OCI-LY7 (cell line): ENCODE measurements at places on chromosomes 16 and 17. TPM values are rescaled to one million over a fixed set of nuclear protein-coding genes. Genes with fewer than 3 reads are reported as not detected.

DNA sequence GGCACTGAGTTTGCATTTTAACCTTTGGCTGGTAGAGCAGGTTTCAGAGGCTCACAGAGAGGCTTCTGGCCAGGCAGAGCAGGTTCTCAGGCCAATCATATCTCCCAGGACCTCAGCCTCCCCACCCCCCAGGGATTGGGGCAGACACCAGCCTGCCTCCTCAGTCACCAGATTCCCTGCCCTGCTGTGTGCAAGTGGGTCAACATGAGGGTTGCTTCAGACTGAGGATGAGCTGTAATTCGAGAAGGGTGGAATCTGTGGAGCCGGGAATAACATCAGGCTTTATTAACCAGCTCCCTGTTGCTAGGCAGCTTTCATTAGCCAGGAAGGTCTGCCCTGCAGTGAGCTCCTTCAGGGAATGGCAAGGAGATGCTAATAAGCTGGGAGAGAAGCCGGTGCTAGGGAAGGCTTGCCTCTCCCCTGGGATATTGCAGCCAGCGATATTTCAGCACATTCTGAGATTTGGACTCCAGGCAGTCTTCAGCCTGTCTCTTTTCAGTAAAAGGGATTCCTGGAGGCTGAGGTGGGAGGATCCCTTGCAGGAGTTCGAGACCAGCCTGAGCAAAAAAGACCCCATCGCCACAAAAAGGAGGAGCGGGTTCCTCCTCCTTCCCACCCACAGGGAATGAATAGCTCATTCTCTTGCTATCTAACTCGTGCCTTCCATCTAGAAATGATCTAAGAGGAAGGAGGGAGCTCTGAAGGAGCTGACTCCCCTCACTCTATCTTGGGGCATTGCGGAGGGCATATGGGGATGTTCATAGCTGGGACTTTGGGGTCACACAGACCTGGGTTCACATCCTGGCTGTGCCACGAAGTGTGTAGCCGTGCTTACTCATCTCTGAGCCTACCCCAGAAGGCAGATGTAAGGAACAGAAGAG lies 10.7 kb downstream of the SGSM2 start:
- DNase-seq, result no peak

- DNase-seq, result no peak
Measured at GRCh38 chr16:15452246-15452855, 18.0 kb downstream of the BMERB1 start.

GRCh38 chr16:70691223-70692129 lies 5.6 kb upstream of the MTSS2 start:
- DNase-seq, result no peak

DNA sequence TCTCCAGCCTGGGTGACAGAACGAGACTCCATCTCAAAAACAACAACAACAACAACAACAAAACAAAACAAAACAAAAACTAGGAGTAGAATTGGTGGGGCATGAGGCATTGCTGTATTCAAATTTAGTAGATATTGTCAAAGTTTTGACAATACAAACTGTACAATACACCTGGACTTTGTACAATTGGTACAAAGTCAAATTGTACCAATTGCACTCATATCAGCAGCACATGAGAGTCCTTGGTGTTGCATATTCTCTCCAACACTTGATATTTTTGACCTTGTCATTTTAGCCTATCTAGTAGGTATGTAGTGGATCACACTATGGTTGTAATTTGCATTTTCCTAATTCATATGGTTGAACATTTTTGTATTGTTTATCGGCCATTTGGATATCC lies 14.3 kb upstream of the ATF7IP2 start:
- no peak for DNase-seq

The SDK2 gene
- 0.22 and 0.32 TPM in 2 replicates for total RNA-seq

The HEXIM2 gene
- 9.7 and 11.1 TPM in 2 replicates for total RNA-seq

DNA sequence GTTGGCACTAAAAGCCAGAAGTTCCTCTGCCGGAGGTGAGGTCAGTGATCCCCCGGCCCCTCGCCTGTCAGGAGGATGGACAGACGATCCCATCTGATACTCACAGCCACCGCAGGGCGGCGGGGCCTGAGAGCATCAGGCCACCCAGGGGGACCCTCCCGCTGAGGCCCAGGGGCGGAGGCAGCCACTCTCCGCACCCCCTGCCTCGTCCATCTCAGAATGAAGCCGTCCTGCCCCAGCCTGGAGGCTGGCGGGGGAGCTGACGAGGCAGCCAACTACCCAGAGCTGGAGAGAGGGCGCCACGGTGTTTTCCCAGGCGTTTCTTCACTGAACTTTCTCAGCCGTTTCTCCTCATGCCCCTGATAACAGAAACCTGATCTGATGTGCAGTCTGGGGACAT lies 22.6 kb downstream of the TPSD1 start:
- DNase-seq, result no peak

- no peak for DNase-seq
Measured at GRCh38 chr17:19943026-19943425, 34.6 kb downstream of the AKAP10 start.

GRCh38 chr16:23607726-23608125 lies 11.6 kb upstream of the NDUFAB1 start:
- DNase-seq, result no peak

DNA sequence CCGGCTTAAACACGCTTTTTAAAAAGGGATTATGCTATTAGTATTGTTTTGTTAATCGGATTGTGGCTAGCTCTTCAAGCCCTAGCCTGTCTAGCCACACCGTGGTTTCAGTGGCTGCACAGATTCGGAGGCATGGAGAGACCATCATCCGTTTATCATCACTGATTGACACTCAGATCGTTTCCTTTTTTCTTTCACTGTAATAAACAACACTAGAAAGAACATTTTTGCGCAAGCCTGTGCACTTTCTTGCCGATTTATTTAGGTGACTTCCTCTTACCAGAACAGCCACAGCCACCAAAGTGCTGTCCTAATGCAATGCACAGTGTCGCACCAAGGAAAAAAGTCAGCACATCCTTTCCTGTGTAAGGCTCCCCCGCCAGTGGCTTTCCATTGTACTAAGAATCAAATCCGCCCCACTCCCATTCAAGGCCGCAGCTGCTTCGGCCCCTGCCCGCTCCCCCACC lies 78.2 kb downstream of the CRISPLD2 start:
- peak; percentile 44 for DNase-seq

- DNase-seq, result no peak
Measured at GRCh38 chr16:1870365-1871082, 1.4 kb downstream of the MEIOB start.

The CD300C gene
- not detected in 2 replicates for total RNA-seq

The CACNB1 gene
- total RNA-seq, result 30.9 and 35.5 TPM in 2 replicates

DNA sequence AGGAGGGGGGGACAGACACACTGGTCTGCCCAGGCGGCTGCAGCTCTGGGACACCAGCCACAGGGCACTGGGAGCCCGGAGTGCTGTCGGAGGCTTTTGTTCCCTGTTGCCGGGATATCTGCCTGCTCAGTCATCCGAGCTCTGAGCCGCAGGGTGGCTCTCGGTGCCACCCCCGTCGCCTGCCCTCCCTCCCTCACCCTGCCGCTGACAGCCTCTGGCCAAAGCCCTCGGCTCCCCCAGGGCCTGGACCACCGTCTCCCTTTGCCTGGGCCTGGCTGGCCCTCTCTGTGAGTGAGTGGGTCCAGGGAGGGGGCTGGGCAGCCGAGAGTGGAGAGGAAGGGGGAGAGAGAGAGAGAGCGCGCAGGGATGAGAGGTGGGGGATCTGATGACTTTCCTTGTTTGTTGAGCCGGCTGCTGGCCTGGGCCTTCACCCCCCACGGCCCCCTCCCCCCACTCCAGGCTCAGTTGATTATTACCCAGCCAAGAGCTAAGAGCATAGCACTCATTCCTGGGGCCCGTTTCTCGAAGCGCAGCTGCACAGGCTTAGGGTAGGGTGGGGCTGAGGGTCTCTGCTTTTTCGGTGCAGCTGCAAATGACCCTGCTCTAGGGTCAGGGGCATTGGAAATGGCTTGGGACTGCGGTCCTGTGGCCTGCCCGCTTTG lies 2.7 kb downstream of the FOXJ1 start:
- no peak for DNase-seq

The ABCC6 gene
- not detected in 2 replicates for total RNA-seq

DNA sequence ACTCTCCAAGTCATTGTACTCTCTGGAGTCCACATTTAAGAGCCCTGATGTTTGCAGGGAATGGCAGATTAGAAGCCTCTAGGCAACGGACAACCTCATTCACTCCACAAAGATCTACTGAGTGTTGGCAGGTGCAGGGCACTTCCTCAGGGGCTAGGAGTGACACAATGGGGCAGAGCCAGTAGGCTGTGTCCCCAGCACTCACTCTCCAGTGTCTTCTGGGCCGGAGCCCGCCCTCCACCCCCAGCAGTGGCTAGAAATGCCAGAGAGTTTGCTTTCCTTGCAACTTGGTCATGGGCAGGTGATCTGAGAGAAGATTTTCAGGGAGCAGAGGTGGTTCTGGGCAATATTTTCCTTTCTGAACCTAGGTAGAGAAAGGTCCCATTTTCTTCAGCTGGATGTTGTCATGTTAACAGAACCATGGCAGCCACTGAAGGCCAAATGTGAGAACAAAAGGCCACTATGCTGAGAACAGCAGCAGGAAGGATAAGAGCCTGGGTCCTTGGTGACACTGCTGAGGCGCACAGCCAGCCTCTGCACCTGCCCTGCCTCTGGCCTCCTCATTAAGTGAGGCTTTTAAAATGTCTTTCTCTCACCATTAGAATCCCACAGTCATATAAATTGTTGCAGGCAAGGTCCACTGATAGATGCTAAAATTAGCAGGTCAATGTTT lies 96.2 kb downstream of the USP31 start:
- no peak for DNase-seq

The AURKB gene
- 310 and 323 TPM in 2 replicates for total RNA-seq

The NMT1 gene
- total RNA-seq, result 126 and 134 TPM in 2 replicates

- peak; percentile 66 for DNase-seq
Measured at GRCh38 chr16:51982715-51983680, 563.9 kb downstream of the TOX3 start.

DNA sequence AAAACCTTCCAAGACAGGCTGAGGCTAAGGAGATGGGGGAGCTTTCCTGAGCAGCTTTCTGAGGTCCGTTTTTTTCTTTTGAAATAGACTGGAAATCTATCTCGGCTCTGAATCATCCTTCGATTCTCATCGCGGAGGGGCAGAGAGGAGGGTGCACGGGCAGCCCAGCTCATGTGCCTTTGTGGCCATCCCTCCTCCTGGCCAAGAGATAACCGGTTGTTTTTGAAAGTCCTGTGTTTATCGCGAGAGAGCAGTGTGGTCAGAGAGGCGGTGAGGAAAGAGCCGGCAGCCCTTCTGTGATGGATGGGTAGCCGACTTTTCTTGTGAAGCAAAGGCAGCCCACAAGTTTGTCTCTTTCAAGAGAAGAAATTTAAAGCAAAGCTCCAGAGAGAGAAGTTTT lies 191.6 kb downstream of the CCDC182 start:
- DNase-seq, result no peak

GRCh38 chr16:6482696-6483468 lies 849.8 kb upstream of the RBFOX1 start:
- DNase-seq, result no peak

GRCh38 chr16:23785842-23786241 lies 31.0 kb downstream of the CHP2 start:
- DNase-seq, result no peak

DNA sequence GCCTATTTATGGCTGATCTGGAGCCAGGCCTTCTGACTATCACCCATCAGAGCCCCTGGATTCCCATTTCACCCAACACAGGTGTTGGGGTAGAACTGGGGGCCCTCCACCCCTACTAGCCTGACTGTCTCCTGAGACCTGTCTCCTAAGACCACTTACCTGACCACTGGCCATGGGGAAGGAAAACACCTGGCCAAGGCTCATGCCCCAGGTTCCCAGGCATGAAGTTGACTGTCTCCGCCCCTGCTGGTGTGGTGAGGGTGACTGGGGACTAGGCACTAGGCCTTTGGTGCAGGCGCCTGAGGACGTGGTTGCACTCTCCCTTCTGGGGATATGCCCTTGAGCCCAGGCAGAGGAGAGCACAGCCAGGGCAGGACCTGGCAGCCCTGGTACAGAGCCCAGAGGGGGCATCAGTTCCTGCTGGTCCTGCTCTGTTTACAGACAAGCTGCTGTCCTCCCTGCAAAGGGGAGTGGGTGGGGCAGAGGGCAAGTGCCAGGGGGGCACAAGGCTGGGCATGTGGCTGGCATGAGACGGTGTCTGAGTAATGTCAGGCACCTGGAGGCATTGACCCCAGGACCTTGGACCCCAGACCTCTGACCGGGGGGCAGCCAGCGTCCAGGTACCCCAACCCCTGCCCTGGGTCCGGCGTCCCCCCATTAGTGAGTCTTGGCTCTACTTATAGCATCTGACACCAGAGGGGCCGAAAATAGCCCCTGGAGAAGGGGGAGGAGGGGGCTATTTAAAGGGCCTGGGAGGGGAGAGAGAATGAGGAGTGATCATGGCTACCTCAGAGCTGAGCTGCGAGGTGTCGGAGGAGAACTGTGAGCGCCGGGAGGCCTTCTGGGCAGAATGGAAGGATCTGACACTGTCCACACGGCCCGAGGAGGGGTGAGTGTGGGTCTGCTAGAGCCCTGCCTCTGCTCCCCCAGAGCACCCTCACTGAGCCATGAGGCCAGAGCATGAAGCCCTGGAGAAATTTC lies at the start of gene TCAP:
Gene TCAP (plus strand): TSS at position 769 of the 981 bp plus-strand sequence. CDS start 11 bp downstream, at position 780.
- no peak for DNase-seq

The ZNF286A gene
- total RNA-seq, result 32.3 and 35.4 TPM in 2 replicates

- DNase-seq, result no peak
Measured at GRCh38 chr17:77742579-77742978, 215.9 kb upstream of the TNRC6C start.

- DNase-seq, result peak; percentile 42
Measured at GRCh38 chr17:74779948-74780400, 3.8 kb upstream of the NAT9 start.

The FBXO39 gene
- total RNA-seq, result not detected in 2 replicates

DNA sequence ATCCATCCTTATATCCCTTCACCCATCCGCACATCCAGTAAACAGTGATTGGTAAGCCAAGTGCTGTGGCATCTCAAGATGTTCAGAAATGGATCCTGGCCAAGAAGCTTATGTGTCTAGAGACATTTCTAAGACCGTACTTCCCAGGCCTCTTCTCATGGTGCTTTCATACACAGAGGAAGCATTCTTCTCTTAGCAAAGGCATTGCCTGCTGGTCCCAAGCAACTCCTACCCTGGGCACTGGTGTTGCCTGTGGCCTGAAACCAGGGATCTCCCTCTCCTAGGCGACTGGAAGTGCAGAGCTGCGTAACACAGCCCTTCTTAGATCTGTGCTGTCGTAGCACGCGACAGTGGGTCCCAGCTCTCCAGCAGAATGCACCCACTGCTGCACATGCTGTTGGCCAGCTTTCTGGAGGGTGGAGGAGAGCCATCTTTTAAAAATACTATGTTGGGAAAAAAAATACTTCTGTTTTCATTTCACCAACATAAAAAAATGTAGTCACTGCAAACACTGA lies 182.9 kb downstream of the CCDC182 start:
- DNase-seq, result no peak

GRCh38 chr17:33269337-33270060 lies 23.6 kb downstream of the ASIC2 start:
- no peak for DNase-seq
